ENCODE measurements at places on chromosomes 1 and 21.

DNA sequence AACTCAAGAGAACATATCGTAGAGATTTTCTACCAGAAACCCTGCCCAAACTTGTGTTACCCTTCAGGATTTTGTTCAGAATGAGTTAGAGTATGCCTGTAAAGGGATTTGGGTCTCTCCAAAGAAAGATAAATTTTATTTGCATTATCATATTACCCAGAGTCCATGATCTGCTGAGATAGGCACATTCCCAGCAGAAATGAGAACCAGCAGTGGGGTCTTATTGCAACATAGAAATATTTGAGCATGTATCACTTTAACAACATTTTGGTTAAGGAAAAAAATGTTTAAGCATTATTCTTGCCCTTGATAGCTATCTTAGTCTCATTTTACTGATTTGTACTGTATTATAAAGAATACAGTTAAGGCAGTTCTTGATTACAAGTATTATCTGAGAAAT lies 10.6 kb downstream of the VCAM1 start:
- DNase-seq, result no peak

GRCh38 chr1:32651461-32652073 lies 559 bp downstream of the RBBP4 start:
- DNase-seq, result no peak

GRCh38 chr21:34936883-34937563 lies 112.1 kb downstream of the RUNX1 start:
- no peak for DNase-seq

DNA sequence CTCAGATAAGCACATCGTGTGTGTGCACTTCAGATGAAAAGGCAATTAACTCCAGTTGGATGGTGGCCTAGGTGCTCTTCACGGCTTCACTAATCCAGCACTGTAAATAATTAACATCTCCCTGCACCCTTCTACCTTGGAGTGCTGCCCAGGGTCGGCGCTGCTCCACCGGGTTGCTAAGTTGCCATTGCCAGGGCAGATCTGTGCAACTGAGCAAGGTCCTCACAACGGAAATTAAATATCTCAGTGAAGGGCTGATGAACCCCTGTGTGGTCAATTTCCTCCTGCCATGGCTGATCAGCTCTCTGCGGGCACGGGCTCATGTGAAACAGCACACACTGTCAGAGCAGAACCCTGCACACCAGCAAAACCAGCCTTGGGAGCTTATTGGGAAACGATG lies 63.2 kb downstream of the SYDE2 start:
- DNase-seq, result no peak

DNA sequence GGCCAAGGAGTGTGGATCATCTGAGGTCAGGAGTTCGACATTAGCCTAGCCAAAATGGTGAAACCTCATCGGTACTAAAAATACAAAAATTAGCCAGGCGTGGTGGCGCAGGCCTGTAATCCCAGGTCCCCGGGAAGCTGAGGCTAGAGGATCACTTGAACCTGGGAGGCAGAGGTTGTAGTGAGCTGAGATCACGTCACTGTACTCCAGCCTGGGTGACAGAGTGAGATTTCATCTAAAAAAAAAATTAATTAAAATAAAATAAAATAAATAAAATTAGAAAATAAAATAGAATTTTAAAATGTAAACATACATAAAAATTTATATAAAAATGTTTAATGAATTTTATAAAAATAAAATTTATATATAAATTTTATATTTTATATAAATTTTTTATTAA lies 5.8 kb upstream of the VPS26C start:
- DNase-seq, result no peak

- no peak for DNase-seq
These were observed 81.1 kb upstream of the GREM2 start for GRCh38 chr1:240693036-240693435.

DNA sequence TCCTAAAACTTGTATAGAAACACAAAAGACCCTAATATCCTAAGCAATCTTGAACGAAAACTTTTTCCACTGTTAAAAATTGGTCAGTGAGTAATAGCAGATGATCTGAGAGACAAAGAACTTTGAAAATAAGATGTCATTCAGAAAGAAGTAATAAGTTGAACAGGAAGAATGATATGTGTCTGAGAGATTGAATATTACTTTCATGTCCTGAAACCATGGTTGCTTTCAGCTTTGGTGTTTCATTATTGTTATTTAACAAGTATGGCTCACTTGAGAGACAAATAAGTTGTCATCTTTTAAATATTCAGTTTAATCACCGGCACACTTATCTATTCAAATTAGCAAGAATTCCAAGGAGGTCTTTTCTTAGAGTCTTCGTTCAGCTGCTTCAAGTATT lies 11.4 kb downstream of the PRKACB start:
- DNase-seq, result no peak

GRCh38 chr1:3524556-3525203 lies 70.2 kb downstream of the ARHGEF16 start:
- no peak for DNase-seq

Data from AG04450 (cell line).